ENCODE measurements at places on chromosomes 3 and 15.

GRCh38 chr3:192929146-192929545 is 11.5 kb upstream of the MB21D2 start:
- DNase-seq = peak; percentile 39

- DNase-seq = peak; percentile 34
These were observed 39.7 kb upstream of the SPSB4 start for GRCh38 chr3:141011232-141011996.

DNA sequence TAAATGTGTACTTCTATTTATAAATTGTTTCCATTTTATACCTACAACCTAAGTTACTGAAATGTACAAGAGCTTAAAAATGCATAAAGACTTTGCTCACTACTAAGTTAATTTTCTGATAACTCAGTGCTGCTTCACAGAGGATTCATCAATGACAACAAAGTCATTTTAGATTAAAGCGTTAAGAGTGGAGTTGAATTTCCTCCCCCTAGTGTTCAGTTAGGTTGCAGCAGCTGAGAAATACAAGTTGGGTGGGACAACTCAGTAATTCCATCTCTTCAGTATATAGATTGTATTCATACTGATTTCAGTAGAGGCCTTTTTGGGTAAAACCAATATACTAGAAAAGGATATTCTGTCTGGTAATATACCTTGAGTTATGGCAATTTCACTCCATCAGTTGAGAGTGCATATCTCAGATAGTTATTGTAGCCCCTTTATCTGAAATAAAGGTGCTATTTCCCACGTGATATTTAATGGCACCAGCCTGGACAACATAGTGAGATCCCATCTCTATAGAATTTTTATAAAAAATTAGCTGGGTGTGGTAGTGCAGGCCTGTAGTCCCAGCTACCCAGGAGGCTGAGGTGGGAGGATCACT is 6.9 kb upstream of the RPL35A start:
- DNase-seq = peak; percentile 42

GRCh38 chr3:190774633-190775032 is 87.9 kb downstream of the GMNC start:
- no peak for DNase-seq
